Liver (tissue), 10 donors: ENCODE measurements at places on chromosomes 3 and 15. TPM values are rescaled to one million over a fixed set of nuclear protein-coding genes. Genes with fewer than 3 reads are reported as not detected.

EOMES gene
- 0.70 TPM for total RNA-seq

DNA sequence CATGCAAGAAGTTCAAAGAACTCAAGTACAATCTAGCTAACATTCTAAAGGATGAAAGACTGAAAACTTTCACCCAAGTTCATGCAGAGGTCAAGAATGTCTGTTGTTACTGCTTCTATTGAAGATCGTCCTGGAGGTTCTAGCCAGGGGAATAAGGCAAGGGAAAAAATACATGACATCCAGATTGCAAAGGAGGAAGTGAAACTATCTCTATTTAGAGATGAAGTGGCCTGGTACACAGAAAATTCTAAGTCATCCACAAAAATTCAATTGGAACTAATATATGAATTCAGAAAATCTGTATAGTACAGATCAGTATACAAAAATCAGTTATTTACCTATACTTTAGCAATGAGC lies 693.0 kb downstream of the NR2F2 start:
- no peak for DNase-seq
- no peak overlapping the region for H3K27ac ChIP-seq
- no peak overlapping the region for H3K4me3 ChIP-seq
- no peaks in the 10 kb centered on the region for H3K4me1 ChIP-seq

ACP3 gene
- total RNA-seq = 1.3 TPM

DNA sequence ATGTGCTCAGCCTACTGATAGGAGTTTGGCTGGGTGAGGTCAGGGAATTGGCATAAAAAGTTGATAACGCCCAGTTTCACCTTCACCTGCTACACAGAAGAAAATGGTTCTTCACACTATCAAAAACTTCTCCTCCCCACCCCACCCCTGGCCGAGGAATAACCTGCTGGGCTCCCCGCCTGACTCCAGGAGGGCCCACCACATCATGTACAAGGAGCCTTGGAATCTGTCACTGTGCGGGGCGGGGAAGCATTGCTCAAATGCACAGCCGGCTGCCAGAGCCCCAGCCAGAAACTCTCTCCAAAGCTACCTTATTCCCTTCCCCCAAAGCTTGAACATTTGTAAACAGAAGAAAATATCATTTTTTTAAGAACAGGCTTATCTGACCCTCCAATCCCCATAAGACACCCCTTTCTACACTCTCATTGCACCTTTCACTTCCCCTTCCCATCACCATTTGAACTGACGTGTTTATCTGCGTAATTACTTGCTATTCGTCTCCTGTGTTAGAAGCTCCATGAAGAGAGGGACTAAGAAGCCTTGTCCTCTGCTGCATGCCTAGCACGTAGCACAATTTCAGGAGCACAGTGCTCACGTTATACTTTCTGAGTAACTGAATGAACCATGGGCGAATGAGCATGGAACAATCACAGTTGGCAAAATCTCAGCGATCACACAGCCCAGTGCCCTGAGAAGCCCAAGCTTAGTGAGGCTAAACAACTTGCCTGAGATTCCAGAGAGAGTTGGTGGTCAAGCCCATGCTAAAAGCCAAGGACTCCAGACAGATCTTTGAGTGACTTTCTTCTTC lies 82.9 kb downstream of the HES1 start:
- H3K36me3 ChIP-seq = no peaks in the 10 kb centered on the region
- H3K27me3 ChIP-seq = no peaks in the 10 kb centered on the region
- H3K27ac ChIP-seq = no peak overlapping the region
- H3K4me3 ChIP-seq = no peak overlapping the region
- DNase-seq = no peak
- H3K4me1 ChIP-seq = no peaks in the 10 kb centered on the region

DNA sequence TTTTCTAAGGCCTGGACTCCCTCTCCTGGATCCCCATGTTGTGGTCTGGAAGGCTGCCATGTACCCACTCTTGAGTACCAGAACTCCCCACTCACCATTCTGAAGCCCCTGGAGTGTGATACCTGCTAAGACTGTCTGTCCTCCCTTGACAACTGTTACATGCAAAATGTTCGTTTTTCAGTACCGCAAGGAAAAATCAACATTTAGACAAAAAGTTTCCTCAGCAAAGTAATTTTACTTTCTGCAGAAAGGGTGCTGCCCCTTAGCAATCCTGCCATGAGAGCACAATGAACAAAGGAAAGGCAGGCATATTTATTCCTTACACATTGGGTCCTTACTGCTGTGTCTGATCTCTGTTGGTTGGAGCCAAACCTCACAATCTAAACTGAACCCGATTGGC lies 7.0 kb upstream of the GK5 start:
- H3K4me3 ChIP-seq = no peak overlapping the region
- no peaks in the 10 kb centered on the region for H3K36me3 ChIP-seq
- H3K4me1 ChIP-seq = no peaks in the 10 kb centered on the region

- H3K4me1 ChIP-seq = no peaks in the 10 kb centered on the region
- H3K27ac ChIP-seq = no peak overlapping the region
- H3K36me3 ChIP-seq = no peaks in the 10 kb centered on the region
- DNase-seq = no peak
- no peaks in the 10 kb centered on the region for H3K27me3 ChIP-seq
- no peak overlapping the region for H3K4me3 ChIP-seq
Measured at GRCh38 chr3:132161608-132162007, 126.8 kb upstream of the CPNE4 start.
